Liver (tissue), 10 donors: ENCODE measurements at places on chromosomes 11 and 22. TPM values are rescaled to one million over a fixed set of nuclear protein-coding genes. Genes with fewer than 3 reads are reported as not detected.
A peak's percentile ranks its signal among the peaks of the same experiment; 100 is the strongest.

GRCh38 chr11:132681971-132682370 lies 850.3 kb downstream of the OPCML start:
- no peak overlapping the region for H3K4me3 ChIP-seq
- H3K27ac ChIP-seq: no peak overlapping the region
- DNase-seq: no peak
- H3K4me1 ChIP-seq: no peaks in the 10 kb centered on the region
- no peaks in the 10 kb centered on the region for H3K27me3 ChIP-seq

DNA sequence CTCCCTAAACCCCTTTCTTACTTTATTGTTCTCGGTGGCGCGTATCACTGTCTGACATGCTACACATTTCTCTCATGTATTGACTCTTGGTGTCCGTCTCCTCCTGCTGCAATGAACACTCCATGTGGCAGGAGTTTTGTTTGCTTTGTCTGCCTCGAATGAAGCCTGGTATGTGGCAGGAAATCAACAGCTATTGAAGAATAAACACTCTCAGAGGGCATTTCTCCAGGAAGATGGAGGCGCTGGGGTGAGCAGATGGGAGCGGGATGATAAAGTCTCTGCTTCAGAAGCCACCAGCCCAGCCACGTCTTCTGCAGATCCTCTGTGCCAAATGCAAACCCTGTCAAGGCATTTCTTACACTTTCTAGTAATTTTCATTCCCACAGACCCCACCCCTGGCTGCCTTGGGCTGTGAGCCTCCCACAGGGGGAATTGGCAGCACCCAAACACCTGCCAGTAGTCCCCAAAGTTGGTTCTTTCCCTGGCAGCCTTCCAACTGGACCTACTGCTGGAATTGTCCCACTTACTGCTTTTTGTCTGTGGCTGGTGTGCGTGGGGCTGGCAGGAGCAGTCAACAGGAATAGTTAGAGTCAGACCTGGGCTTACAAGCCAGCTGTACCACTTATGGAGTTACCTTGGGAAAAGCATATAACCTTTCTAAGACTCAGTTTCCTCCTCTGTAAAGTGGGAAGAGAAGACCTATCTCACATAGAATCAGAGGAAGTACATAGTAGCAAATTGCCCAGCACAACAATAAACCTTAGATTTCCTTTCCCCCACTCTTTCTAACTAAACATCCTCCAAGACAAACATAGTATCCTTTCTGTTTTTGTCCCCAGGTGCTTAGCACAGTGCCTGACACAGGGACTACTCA lies 13.3 kb upstream of the IL10RA start:
- H3K27ac ChIP-seq: no peak overlapping the region
- H3K4me3 ChIP-seq: no peak overlapping the region
- no peaks in the 10 kb centered on the region for H3K4me1 ChIP-seq
- no peak for DNase-seq
- no peaks in the 10 kb centered on the region for H3K27me3 ChIP-seq

DNA sequence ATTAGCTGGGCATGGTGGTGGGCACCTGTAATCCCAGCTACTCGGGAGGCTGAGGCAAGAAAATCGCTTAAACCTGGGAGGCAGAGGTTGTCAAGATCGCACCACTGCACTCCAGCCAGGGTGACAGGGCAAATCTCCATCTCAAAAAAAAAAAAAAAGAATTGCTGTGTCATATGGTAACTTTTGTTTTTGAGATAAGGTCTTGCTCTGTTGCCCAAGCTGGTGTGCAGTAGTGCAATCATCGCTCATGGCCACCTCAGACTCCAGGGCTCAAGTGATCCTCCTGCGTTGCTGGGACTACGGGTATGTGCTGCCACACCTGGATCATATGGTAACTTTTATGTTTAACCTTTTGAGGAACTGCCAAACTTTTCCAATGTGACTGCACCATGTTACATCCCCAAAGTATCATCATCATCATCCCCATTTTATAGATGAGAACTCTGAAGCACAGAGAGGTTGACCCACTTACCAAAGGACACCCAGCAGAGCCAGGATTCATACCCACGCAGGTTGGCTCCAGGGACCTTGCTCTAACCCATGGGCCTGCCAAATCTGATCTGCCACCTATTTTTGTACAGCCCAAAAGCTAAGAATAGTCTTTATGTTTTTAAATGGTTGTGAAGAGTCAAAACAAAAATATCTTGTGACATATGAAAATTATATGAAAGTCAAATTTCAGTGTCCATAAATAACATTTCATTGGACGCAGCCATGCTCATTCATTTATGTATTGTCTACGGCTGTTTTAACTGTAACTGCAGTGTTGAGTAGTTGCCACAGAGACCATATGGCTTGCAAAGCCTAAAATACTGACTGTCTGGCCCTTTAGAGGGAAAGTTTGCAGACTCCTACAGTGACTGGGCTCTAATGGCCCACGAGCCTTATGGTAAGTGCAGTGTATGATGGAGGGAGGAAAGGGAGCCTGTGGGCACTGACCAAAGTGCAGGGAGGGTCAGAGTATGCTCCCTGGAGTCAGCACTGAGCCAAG lies 45.3 kb downstream of the GDPD5 start:
- DNase-seq: no peak
- no peaks in the 10 kb centered on the region for H3K27me3 ChIP-seq
- no peak overlapping the region for H3K27ac ChIP-seq
- no peak overlapping the region for H3K4me3 ChIP-seq
- peaks cover 15% of the 10 kb centered on the region for H3K4me1 ChIP-seq

DNA sequence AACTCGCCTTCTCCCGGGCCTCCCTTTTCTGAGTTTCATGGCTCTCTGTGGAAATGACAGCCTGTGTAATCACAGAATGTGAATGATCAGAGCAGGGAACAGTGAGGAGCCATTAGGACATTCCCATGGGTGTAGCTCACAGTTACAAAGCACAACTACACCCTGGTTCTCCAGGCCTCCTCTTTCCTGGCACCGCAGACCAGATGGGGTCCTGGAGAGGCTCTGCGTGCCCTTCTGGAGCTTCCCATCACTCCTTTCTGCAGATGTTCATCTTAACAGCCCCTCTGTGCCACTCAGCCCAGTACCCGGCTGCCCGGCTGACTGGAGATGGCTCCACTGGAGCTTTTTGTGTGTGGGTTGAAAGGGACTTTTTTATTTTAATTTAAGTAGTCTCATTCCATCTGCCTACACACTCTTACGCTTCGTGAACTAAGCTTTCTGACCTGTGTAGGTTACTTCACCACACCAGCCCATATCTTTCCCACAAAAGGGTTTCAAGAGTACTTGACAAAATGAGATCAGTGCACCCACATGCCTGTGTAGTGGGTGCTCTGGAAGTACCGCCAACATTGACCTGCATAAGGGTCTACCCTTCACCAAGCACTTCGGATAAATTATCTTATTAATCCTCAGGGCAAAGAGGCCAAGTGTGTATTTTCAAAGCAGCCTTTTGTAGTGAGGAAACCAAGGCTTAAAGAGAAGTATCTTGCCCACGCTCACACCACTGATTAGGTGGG lies 29.8 kb downstream of the SREBF2 start:
- H3K4me3 ChIP-seq: no peak overlapping the region
- H3K36me3 ChIP-seq: peaks cover 7% of the 10 kb centered on the region
- peaks cover 7% of the 10 kb centered on the region for H3K4me1 ChIP-seq
- no peak overlapping the region for H3K27ac ChIP-seq

The MICALL1 gene
- total RNA-seq: 2.7 TPM

The SOX6 gene
- total RNA-seq: 20.8 TPM

GRCh38 chr11:128619540-128620308 lies 32.4 kb upstream of the ETS1 start:
- H3K36me3 ChIP-seq: no peaks in the 10 kb centered on the region
- no peak overlapping the region for H3K4me3 ChIP-seq
- peaks cover 5% of the 10 kb centered on the region for H3K4me1 ChIP-seq

GRCh38 chr11:85884581-85885021 lies 29.4 kb downstream of the CCDC83 start:
- no peaks in the 10 kb centered on the region for H3K36me3 ChIP-seq
- no peaks in the 10 kb centered on the region for H3K4me1 ChIP-seq

DNA sequence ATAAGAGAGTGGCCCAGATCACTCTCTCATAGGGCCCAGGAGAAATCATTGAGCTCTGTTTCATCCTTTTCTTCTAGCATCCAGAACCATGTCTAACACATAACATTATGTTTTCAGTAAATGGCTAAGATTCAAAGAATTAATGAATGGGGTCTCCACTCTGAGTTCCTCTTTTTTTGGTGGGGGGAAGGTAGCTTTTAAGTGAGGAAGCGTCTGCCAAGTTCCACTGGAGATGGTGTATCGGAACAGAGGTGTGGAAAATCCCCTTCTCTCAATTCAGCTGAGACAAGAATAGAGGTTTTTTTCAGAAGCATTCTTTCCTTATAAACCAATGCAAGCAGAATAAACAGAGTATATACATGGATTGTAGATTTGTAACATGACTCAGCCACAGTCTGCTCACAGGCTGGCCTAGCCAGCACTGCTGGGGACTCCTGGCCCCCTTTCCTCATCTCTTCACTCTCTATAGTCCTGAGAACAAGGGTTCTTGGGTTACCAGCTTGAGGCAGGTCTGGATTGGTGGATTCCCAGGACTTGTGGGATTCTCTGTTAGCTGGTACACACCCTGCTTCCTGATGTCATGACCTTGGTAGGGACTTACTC lies 97.2 kb downstream of the TRAF6 start:
- H3K4me3 ChIP-seq: no peak overlapping the region
- H3K36me3 ChIP-seq: no peaks in the 10 kb centered on the region
- H3K27me3 ChIP-seq: no peaks in the 10 kb centered on the region
- no peaks in the 10 kb centered on the region for H3K4me1 ChIP-seq
- no peak for DNase-seq

The ISX gene
- total RNA-seq: not detected

DNA sequence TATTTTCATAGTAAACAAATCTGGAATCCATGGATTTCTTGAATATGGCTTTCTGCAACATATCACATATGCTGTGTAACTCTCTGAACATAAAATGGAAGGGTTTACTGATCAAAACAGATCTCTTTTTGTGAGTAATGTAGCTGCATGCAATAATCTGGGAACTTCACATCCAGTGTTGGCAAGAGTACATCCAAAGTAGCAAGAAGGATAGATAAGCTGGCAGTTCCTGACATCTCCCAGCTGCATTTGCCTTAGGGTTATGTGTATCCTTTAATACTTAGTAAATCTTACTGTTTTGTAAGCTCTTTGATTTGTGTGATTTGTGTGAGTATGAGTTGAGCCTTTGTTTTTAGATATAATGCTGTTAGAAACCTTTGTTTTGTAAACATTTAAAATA lies 280.4 kb upstream of the CNTN5 start:
- H3K4me1 ChIP-seq: no peaks in the 10 kb centered on the region
- DNase-seq: no peak
- H3K4me3 ChIP-seq: no peak overlapping the region
- H3K27ac ChIP-seq: no peak overlapping the region
- H3K27me3 ChIP-seq: no peaks in the 10 kb centered on the region

DNA sequence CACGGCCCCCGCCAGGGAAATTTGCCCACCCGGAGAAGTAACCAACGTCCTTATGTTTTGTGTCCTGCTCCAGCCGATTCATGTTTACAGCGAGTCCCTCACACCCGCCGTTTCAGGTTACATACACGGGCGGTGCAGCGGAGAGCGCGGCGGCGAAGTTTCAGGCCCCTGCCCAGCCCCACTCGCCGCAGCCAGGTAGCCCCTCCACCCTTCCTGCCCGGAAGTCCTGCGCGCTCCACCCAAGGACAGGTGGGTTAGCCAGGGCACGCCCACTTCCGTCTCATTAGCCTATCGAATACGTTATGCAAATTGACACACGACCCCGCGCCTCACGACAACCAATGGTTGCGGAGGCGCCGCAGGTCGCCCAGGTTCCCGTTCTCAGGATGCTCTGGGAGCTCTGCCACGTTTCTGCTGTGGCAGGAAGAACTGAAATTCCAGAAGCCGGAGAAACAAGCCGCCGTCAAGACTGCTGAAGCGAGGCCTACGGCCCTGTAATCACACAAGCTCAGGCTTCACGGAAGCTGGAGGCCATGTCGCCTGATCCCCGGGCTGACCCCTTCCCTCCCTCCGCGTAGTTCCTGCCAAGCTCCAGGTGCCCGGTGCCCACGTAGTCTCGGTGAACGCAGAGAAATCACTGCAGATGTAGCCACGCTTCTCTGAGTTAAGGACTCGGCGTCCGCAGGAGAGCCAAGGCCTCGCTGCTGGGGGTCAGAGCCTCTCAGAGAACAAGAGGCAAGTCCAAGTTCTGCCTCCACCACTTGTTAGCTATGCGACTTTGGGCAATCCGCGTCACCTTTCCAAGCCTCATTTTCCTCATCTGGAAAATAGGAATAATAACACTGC lies 22.4 kb upstream of the MYH9 start:
- DNase-seq: peak; percentile 77
- H3K4me1 ChIP-seq: peaks cover 3% of the 10 kb centered on the region
- H3K27ac ChIP-seq: peak overlapping the region; percentile 82
- peak overlapping the region; percentile 45 for H3K4me3 ChIP-seq
- no peaks in the 10 kb centered on the region for H3K36me3 ChIP-seq

The PANX3 gene
- not detected for total RNA-seq

DNA sequence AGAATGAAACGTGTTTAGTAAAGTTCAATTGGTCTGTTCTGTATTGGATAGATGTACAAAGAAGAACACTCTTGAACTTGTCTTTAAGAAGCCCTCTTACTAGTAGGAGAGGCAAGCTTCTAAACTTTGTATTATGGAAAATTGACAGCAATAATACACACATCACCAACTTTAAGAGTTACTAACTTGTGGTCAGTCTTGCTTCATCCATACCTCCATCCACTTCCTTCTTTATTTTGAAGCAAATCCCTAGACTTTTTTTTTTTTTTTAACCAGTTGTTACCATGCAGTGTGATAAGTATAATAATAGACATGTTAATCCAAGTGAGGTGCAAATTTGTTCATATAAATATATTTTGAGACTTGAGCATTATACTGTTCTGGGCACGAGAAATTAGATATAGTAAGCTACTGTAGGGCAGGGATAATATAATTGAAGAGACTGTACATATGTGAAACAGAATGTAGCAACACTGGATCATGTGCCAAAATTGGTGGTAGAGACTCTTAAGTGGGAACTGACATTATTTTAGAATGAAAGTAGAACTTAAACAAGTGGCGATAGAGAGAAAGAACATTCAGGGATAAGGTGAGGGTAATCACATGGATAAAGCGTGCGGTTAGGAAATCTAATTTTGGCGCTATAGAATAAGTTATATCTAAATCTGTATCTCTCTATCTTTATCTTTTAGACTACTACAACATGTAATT lies 6.5 kb downstream of the FAR1 start:
- H3K27ac ChIP-seq: peak overlapping the region; percentile 11
- H3K27me3 ChIP-seq: peaks cover 3% of the 10 kb centered on the region
- H3K36me3 ChIP-seq: no peaks in the 10 kb centered on the region
- no peak for DNase-seq

The MS4A15 gene
- not detected for total RNA-seq

DNA sequence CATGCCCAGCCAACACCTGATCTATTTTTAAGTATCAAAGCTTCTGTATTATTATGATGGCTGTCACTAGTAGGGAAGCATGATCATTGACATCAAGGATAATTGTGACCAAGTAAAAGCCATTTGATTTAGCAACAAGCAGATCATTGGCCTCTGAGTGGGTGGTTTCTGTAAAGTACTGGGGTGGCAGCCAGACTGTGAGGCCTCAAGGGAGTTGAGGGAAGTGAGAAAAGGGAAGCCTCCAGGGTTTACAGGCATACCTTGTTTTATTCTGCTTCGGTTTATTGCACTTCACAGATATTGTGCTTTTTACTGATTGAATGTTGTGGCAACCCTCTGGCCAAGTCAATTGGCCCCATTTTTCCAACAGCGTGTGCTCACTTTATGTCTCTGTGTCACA lies 60.1 kb downstream of the PRR5L start:
- H3K27me3 ChIP-seq: no peaks in the 10 kb centered on the region
- DNase-seq: no peak
- no peak overlapping the region for H3K27ac ChIP-seq
- no peaks in the 10 kb centered on the region for H3K36me3 ChIP-seq
